ENCODE measurements at places on chromosomes 2 and 18.

- no peak for DNase-seq
Measured at GRCh38 chr2:1818404-1818803, 74.1 kb upstream of the PXDN start.

DNA sequence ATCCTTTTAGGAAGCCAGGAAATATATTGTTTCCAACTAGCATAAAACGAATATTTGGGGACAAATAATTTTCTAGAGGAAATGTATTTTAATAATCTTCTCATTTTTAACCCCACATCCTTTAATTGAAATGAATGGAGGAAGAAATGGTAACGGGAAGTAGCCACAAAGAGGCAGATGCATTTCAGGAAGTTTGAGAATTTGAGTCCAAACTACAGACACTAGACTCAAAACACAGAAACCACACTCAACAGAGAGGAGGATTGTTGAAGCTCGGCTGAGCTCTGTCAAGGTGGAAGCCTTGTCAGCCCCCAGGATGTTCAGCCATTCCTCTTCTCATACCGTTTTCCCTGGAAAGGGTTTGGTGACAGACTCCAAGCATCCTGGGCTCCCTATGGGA lies 288.5 kb downstream of the NAPG start:
- no peak for DNase-seq

DNA sequence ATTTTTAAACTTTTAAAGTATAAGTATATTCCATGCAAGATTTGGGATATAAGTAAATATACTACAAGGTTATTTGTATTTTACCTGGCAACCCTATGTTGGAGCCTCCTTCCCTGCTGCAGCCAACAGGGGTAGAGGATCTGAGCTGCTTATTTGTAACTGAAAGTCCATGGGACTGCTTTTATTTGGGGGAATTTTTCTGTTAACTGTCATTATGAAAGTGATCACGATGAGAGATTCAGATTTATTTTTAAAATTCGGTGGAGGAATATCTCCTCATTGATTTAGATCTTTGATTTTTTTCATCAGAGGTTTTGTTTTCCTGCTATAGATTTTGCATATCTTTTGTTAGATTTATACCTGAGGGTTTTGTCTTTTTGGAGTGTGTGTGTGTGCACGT lies 215.9 kb downstream of the PRKCE start:
- no peak for DNase-seq

- DNase-seq, result no peak
Measured at GRCh38 chr2:133792223-133792622, 224.0 kb upstream of the NCKAP5 start.

DNA sequence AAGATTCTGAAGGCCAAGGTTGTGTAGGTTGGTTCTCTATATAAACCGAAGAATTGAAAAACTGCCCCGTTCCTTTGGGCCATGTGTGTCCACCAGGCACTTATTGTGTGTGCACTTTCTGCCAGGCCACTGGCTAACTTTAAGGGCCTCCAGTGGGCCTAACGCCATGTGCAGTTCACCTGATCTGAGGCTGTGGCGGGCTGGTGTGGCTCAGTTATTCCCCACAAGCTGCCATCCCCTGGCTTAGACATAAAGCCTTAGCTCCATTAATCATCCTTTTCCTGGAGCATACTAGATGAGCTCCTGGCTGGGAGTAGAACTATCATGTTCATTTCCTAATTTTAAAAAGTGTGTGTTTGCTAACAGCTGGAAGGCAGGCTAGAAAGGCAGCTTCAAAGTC lies 304.1 kb upstream of the TNP1 start:
- no peak for DNase-seq

- DNase-seq, result no peak
Measured at GRCh38 chr2:160014227-160014626, 48.2 kb downstream of the PLA2R1 start.

- no peak for DNase-seq
Measured at GRCh38 chr18:27967913-27968824, 208.8 kb downstream of the CDH2 start.

DNA sequence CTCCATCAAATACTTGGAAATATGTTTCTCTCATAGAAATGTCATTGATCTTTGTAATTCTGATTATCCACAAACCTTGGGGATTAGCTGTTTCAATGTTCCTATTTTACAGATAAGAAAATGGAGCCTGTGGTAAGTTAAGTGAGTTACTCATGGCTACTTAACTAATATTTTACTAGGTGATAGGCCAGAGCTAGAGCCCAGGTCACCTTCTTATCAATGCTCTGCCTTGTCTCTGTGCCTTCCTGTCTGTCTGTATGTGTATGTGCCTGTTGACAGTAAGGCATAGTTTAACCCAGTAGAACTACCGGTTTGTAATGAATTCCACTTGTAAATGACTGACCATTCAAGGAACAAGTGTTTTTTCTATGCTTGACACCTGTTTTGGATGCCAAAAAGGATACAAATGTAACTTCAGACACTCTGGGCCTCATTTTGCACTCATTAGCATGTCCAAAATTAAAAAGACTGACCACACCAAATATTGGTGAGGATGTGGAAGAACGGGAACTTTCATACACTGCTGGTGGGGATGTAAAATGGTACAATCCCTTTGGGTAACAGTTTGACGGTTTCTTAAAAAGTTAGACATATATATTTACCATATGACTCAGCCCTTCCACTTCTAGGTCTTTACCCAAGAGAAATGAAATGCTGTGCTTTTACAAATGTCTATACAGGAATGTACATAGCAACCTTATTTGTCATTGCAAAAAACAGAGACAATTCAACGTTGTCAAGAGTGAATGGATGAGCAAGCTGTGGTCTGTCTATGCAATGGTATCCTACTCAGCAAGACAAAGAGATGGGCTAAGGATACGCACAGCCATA lies 19.6 kb upstream of the IL1A start:
- no peak for DNase-seq

- no peak for DNase-seq
Measured at GRCh38 chr2:16005816-16006536, 65.6 kb downstream of the MYCN start.

DNA sequence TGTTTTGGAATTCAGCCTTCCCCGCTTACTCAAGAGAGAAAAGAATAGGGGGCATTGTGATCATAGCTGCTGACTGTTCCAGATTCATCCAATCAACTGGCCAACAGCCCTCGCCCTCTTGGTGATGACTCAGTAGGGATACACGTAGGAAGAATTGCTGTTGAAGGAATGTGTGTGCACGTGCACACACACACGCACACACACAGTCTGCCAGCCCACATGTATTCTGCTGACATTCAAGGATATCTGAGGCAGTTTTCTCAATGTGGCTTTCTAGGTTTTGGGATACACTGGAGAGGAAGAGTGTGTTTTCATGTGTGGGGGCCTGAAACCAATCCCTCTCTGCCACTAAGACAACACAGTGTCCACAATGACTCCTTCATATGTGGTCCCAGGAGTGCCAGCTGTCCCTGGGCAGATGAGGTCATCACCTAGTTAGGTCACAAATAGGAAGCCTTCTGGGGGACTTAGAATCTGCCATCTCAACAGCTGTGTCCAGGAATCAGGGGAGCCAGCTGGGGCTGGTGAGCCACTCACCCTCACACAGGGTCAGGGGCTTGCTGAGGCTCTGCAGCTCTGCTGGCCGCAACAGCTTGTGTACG lies 352.6 kb downstream of the SS18 start:
- DNase-seq, result no peak

GRCh38 chr18:63648241-63648640 lies 4.2 kb upstream of the SERPINB4 start:
- no peak for DNase-seq

DNA sequence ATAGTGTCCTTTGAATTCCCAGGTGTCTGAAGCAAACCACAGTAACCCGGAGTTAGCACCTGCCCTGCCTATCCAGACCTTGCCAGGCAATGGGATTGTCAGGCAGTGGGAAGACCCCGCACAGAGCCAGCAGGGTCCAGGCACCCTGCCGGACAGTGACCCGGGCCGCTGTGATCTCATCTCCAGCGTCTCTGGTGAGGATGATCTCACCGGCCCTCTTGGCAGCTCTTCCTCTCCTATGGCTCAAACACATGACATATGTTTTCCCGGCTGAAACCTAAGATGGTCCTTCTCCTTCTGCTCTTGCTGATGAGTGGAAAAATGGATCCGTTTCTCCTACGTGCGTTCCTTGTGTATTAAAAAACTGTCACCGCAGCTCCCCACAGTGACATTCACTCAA lies 75.1 kb downstream of the ACOXL start:
- DNase-seq, result no peak

DNA sequence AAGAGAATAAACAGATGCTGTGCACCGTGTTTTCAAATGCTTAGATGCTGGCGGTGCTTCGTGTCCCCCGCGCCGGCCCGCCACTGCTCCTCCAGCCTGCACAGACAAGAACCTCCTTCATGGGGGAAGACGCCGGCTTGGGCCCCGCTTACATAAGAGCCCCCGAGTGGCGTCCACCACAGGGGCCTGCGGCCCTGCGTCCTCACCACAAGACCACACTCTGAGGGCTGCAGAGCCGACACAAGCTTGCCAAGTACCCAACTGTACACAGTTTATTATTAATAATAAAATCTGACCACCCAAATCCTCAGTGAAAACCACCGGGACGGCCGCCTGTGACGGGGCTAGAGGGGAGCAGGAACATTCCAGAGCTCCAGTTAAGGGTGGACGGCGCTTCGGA lies 232.2 kb downstream of the HDAC4 start:
- no peak for DNase-seq

DNA sequence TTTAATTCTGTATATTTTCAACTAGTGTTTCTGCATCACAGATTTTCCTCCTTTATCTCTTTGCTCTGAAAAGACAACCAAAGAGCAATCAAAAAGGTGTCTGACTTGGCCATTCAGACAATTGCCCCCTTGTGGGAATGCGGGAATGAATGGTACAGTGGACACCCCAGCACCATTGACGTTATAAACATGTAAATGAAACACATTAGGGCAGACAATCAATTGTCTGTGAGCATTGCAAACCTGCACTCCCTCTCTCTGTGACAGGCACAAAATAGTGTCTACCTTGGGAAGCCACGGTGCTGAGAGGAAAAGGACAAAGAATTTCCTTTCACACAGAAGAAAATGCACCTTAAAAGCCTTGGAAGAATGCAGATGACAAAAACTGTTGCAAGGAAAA lies 8.0 kb downstream of the ZEB2 start:
- no peak for DNase-seq

DNA sequence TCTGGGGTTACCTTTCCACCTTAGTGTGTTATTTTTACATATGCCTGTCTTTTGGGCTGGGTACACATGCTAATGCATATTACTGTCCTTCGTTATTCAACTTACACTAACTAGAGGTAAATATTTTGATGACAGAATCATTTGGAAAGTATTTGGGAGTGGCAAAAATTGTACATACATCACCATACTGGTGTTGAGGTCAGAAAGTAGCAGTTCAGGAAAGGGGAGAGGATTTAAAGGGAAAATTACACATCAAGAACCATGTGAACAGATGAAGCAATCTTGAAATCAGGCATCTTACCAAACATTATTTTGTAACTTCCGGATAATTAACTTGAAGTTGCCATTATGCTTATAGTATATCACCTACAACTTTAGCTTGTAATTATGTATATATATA lies 379.7 kb downstream of the RND3 start:
- DNase-seq, result no peak

DNA sequence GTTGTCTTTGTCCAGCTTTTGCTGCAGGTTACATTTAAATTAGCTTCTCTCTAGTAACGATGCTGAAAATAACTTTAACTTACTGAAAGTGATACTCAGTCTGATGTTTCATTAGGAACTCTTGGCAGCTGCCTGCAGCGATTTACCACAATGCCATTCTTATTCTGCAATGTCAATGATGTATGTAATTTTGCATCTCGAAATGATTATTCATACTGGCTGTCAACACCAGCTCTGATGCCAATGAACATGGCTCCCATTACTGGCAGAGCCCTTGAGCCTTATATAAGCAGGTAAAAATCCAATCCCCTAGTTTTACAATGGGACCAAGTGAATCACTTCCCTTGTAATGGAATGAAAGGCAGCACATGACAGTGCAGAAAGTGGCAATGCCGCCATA lies 16.3 kb upstream of the MFF start:
- no peak for DNase-seq

GRCh38 chr18:48957136-48957535 lies 6.4 kb upstream of the SMAD7 start:
- DNase-seq, result no peak

GRCh38 chr2:166057370-166058164 lies 70.3 kb downstream of the SCN1A start:
- no peak for DNase-seq

DNA sequence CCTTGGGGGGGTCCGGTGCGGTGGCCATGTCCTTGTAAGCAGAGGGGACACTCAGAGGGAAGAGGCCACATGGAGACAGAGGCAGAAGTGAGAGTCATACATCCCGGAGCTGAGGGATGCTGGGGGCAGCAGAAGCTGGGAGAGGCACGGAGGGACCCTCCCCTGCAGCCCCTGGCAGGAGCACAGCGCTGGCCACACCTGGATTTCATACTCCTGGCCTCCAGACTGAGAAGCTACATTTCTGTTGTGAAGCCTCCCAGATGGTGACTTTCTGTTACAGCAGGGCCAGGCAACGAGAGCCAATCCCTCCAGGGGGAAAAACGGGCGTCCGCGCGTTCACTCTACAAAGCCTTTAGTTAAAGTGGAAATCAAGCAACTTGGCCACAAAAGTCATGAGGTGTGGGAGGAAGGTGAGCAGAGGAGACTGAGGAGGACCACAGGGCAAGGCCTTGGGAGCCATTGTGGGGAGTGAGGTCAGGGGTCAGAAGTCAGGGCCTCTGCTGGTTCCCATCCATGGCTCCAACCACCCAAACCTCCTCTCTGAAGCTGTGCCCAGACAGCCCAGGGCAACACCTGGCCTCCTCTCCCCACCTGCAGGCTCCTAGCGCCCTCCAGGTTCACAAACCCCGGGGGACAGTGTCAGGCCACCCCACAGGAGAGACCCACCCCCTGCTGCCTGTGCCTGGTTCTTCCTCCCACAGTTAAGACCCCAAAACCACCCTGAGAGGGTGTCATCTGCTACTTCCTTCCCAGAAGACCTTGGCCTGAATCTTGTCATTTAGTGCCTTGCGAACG lies 4.5 kb upstream of the MBP start:
- no peak for DNase-seq

GRCh38 chr2:85826990-85827878 lies 61.6 kb downstream of the ST3GAL5 start:
- DNase-seq, result peak; percentile 63

DNA sequence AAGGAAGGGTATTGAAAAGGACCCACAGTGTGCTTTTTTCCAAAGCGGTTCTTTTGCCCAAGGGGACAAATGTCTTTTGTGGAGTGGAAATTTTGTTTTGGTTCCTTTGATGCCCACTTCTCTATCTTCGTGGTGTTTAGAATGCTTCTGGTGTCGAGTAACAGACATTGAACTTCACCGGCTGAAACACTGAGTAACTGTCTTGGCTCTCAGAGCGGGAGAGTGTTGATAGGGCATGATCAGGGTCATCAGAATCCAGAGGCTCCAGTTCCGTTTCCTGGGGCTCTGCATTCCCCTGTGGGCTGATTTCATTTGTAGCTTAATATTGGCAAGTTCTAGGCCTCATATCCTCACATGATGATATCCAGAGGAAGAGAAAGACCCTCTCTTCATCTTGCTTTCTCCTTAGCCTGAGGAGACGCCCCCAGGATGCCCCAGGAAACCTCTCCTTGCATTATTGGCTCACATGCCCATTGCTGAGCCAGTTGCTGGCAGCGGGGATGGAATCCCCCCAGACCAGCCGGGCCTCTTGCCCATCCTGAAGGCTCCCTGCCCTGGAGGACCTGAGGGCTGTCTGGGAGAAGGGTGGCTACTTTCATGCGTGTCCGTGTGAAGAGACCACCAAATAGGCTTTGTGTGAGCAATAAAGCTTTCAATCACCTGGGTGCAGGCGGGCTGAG lies 27.9 kb upstream of the AGFG1 start:
- no peak for DNase-seq
